ENCODE measurements at places on chromosomes 2 and 18. TPM values are rescaled to one million over a fixed set of nuclear protein-coding genes. Genes with fewer than 3 reads are reported as not detected.

RUFY4 gene
- total RNA-seq, result not detected

SLC9A4 gene
- 0.13 TPM for total RNA-seq

POTEC gene
- total RNA-seq, result under 0.01 TPM

SPATS2L gene
- 56.3 TPM for total RNA-seq

SCN7A gene
- not detected for total RNA-seq

VIT gene
- total RNA-seq, result not detected

ASAP2 gene
- total RNA-seq, result 20.0 TPM

ANKRD62 gene
- 0.13 TPM for total RNA-seq

ACMSD gene
- total RNA-seq, result not detected

TWIST2 gene
- 4.6 TPM for total RNA-seq

HDAC4 gene
- total RNA-seq, result 5.3 TPM

MYO5B gene
- 31.3 TPM for total RNA-seq

NYAP2 gene
- total RNA-seq, result not detected

SCN1A gene
- not detected for total RNA-seq

TRABD2A gene
- 0.64 TPM for total RNA-seq

ZNF521 gene
- not detected for total RNA-seq

B3GNT7 gene
- total RNA-seq, result 0.26 TPM

LIMS2 gene
- not detected for total RNA-seq

CCL20 gene
- total RNA-seq, result 1.5 TPM

CCDC74A gene
- 3.2 TPM for total RNA-seq

DHRS9 gene
- total RNA-seq, result 19.1 TPM

PLEKHH2 gene
- total RNA-seq, result 4.5 TPM

SKOR2 gene
- total RNA-seq, result not detected

RPRM gene
- total RNA-seq, result not detected

RNF152 gene
- 31.9 TPM for total RNA-seq

MYO3B gene
- under 0.01 TPM for total RNA-seq

RBM44 gene
- 0.26 TPM for total RNA-seq

RBFA gene
- 43.2 TPM for total RNA-seq

ALPP gene
- total RNA-seq, result not detected
